ENCODE measurements at places on chromosomes 3 and 15.

DNA sequence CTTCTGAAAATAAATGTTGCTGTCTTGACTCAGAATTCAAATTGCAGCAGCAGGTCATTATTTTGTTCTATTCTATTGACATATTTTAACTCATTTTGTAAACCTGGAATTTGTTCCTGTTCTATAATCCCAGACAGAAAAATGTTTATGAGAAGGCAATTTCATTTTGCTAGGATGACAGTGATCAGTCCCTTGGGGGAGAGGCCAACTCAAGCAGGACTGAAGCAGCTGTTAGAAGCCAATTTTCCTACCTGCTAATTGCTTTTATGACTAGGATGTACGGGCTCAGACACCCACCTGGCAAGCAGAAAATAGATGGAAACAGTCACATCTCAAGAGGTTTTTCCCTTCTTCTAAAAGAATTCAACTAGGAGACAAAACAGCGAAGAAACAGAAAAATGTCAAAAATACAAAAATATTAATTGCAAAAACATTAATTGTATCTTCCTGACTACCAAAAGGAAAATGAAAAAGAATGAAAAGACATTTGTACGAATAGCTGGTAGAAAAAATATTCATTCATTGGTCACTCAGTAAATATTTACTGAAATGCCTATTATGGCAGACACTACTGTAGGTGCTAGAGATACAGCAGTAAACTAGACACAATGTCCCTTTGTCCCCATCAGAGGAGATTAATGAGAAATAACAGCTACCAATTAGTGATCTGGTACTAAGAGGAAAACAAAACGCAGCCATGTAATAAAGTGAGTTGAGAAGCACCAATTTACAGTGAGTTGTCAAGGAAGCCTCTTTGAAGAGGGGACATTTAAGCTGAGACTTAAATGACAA is 73.5 kb downstream of the PEAK1 start:
- no peak for DNase-seq

- no peak for DNase-seq
These were observed 156.4 kb downstream of the NTRK3 start for GRCh38 chr15:88100181-88100580.

DNA sequence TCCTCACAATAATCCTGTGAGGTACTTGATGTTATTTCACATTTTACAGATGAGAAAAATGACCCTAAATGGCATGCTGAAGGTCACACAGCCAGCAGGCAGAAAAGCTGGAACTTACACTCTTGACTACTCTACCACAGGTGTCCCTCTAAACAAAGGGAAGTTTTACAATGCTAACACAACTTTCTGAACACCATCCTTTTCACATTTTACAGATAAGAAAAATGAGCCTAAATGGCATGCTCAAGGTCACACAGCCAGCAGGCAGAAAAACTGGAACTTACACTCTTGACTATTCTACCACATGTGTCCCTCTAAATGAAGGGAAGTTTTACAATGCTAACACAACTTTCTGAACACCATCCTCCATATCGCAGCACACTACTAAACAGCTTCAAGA is 35.6 kb downstream of the TMCC1 start:
- DNase-seq: no peak

GRCh38 chr3:35745802-35746484 is 106.6 kb downstream of the ARPP21 start:
- DNase-seq: no peak

DNA sequence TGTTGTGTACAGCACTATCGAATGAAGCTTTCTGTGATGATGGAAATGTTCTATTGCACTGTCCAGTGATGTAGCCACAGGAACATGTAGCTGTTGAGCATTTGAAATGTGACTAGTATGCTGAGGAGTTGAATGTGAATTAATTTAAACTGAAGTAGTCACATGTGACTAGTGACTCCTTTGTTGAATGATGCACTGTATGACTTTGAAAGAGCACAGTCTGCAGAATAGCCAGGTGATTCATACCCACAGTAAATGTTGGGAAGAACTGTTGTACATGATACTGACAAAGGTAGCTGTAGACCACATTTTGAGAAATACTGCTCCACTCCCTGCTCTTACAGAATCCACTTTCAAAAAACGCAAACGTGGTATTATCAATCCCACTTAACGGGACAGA is 34.0 kb upstream of the ACTL6A start:
- no peak for DNase-seq

DNA sequence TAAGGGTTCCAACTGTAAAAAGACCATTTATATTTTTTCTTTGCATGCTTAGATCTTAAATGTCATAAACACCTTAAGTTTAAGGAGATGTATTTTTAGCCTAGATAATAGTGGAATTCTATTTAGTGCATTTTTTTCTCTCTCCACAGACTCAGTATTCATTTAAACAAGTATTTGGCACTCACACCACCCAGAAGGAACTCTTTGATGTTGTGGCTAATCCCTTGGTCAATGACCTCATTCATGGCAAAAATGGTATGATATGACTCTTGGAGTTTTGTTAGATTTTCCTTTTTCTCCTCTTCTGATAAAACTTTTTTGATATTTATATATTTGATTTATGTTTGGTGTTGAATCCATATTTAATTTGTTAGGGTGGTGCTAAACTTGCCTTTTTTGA is 7.3 kb downstream of the KIF23 start:
- DNase-seq: no peak

DNA sequence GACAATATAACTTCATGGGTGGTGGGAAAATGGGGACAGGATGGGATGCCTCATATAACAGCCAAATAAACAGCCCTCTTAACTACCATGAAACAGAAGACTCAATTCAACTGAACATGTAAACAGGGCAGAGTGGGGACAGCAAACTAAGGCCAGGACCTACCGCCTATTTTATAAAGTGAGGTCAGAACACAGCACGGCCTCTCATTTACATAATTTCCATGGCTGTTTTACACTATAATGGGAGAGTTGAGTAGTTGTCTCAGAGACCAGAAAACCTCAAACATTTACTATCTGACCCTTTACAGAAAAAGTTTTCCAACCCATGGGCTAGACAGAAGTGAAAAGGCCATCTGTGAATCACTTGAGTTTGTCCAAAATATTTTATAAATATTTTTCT is 56.7 kb upstream of the SNRPA1 start:
- DNase-seq: no peak

- DNase-seq: no peak
These were observed 105.3 kb upstream of the ACP3 start for GRCh38 chr3:132211896-132212295.

- DNase-seq: no peak
These were observed 6.6 kb downstream of the DUOX1 start for GRCh38 chr15:45136378-45136764.

DNA sequence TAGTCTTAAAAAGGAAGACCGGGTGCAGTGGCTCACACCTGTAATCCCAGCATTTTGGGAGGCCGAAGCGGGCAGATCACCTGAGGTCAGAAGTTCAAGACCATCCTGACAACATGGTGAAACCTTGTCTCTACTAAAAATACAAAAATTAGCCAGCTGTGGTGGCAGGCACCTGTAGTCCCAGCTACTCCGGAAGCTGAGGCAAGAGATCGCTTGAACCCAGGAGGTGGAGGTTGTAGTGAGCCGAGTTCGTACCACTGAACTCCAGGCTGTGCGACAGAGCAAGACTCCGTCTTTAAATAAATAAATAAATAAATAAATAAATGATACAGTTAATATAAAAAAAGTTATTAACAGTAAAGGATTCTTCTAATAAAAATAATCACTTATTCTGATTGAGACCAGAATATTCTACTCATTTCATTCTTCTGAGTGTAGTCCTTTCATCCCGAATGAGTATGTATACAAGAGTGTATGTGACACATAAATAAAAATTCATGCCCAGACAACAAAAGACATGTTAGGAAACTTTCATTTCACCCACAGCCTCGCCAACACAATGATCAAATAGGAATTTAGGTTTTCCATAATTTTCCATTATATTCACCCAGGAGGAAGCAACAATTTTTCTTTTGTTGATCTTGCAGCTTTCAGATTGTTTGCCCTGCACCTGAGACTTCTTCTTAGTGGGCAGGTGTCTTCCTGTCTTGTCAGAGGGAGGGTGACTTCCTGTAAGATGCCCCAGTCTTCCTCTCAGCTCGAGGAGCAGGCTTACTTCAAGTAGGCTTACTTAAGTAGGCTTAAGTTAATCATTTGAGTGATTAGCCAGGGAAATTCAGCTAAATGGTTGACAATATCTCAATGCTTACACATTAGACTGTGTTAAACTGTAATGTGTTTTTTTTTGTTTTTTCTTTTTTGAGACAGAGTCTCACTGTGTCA is 7.8 kb upstream of the NUP210 start:
- no peak for DNase-seq

GRCh38 chr3:157347577-157348303 is 88.9 kb upstream of the PTX3 start:
- no peak for DNase-seq

- no peak for DNase-seq
These were observed 143.5 kb upstream of the CNTN4 start for GRCh38 chr3:1955170-1955569.

GRCh38 chr3:48088056-48088748 is 72.0 kb upstream of the MAP4 start:
- DNase-seq: no peak

DNA sequence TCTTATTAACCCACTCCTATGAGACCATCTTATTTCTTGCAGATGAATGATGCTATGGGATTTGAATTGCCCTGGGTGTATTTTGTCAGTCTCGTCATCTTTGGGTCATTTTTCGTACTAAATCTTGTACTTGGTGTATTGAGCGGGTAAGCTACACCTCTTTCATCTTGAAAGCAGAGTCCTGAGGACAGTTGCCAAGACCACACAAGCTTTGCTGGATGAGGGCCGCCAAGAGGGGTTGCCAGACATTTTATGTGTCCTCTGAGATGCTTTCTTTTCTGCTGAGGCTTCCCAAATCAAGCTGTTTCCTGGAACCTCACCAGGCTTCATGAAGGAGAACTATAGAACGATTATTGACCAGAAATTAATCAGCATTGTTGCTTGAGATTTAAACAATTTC is 173.2 kb downstream of the CHDH start:
- DNase-seq: no peak

GRCh38 chr15:77858792-77859490 is 218.6 kb downstream of the TBC1D2B start:
- DNase-seq: no peak

GRCh38 chr3:70242297-70242882 is 70.0 kb downstream of the MDFIC2 start:
- DNase-seq: no peak

- no peak for DNase-seq
These were observed 67.1 kb downstream of the ABHD5 start for GRCh38 chr3:43757666-43758321.

- no peak for DNase-seq
These were observed 346.8 kb downstream of the EPHA6 start for GRCh38 chr3:97161169-97161568.

- DNase-seq: no peak
These were observed 23.1 kb downstream of the ABHD6 start for GRCh38 chr3:58260733-58261132.

- DNase-seq: no peak
These were observed 22.6 kb downstream of the ZIC1 start for GRCh38 chr3:147431751-147432150.

- no peak for DNase-seq
These were observed 41.7 kb upstream of the SEC22A start for GRCh38 chr3:123159926-123160635.

DNA sequence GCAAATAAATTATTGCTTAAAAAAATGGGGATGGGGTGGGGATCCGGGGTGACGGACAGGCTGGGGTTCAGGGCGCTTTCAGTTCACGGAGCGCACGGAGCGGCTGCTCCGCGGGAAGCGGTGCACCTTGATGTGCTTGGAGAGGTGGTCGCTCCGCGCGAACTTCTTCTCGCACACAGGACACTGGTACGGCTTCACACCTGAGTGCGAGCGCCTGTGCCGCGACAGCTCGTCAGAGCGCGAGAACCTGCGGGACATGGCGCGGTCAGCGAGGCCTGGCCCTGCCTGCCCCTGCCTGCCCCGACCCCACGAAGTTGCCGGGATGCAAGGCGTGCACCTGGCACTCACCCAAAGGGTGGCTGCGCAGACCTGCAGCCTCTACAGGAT is 13.6 kb downstream of the KLF15 start:
- DNase-seq: no peak

DNA sequence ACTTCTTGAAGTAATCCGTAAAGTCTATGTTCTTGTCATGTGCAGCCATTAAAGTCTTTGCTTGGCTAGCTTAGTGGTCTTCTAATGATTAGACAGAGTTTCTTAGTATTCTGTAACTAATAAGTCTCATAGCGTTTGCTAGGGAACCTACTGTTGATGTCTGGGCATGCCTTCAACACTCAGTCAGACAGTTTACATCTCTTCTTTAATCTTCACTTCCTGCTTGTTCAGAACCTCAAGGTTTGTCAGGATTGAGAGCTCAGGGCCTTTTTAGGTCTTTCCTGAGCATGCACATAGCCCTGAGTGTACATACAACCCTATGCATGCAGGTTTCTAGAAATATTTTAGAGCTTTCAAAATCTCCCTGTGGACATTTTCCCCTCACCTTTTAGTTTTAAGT is 426.3 kb downstream of the AGBL1 start:
- DNase-seq: no peak

GRCh38 chr3:131928593-131928992 is 106.2 kb downstream of the CPNE4 start:
- no peak for DNase-seq
